A549 (cell line): ENCODE measurements at places on chromosomes 3 and 15.
A peak's percentile ranks its signal among the peaks of the same experiment; 100 is the strongest.

- DNase-seq: no peak
Measured at GRCh38 chr15:40115670-40116093, 7.0 kb upstream of the BMF start.

- peak; percentile 51 for DNase-seq
Measured at GRCh38 chr15:40279437-40280141, 3.3 kb downstream of the ANKRD63 start.

DNA sequence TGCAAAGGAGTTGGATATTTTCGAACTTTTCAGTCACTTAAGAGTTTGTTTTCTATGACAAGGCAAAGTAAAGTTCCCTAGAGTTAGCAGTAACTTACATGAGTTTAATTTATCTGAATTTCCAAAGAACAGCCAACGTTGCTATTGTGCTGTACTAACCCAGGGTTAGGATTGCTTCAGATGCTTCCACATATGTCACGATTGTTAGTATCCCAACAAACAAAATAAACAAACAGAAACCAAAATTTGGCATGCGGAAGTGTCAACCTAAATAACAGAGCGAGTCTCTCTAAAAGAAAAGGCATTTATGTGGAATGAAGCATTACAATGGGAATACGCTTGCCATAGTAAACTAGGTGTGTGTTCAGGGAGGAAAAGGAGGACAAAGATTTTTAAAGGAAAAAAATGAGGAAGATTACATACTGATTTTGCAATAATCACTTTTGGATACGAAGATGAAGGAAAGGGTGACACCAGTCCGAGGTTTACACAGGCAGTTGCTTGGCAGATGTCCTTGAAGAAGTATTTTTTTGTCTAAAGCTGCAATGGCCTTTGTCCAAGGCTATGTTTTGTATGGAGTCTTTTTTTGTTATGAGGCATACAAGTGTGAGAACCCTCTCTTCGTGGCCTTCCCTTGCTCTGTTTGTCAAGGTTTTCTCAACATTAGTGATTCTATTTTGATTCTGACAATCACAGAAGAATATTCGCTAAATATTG, 267.9 kb downstream of the GABRG3 start:
- no peak for DNase-seq

DNA sequence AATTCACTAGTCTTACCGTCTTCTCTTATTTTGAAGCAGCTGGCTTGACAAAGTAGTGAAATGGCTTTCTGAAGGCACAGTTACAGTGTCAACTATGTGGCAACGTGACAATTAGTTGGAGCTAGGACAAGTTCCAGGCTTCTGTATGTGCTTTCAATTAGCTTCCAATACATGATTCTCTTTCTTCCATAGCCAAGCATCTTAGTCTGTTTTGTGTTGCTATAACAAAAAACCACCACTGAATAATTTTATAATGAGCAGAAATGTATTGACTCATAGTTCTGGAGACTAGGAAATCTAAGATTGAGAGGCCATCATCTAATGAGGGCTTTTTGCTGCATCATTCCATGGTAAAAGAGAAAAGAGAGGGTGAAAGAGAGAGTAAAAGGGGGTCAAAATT, 365.1 kb upstream of the PLSCR5 start:
- DNase-seq: no peak

DNA sequence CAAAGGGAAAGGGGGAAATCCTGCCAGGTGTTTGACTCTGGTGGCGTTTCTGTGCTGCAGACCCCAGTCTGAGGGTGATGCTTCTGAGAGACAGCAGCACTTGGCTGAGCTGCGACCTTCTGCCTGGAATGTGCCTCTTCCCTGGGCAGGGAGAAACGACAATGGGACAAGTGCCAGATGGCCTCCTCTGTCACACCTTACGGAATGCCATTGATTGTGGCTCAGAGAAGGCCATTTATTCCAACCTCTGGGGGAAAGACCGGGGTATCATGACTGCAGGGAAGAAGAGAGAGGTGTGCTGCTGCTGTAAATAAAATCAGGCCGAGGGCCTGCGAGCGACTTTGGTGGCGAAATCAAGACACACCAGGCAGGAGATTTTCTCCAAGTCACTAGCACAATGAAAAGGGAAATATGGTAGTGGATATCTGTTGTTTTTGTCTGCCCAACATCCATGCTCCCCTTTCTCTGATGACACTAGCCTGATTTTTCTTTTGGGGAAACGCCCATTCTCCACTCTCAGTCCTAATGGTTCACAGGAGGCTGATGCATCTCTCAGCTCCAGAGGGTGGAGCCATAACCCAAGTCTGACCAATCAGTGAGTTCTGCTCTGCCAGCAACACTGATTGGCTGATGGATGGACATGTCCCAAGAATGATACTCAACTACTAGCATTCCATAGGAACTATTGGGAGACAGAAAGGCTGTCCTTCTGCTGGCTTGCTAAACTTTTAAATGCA, 336.1 kb downstream of the FOXP1 start:
- DNase-seq: peak; percentile 71

- DNase-seq: no peak
Measured at GRCh38 chr3:106348139-106348690, 479.4 kb upstream of the CBLB start.

DNA sequence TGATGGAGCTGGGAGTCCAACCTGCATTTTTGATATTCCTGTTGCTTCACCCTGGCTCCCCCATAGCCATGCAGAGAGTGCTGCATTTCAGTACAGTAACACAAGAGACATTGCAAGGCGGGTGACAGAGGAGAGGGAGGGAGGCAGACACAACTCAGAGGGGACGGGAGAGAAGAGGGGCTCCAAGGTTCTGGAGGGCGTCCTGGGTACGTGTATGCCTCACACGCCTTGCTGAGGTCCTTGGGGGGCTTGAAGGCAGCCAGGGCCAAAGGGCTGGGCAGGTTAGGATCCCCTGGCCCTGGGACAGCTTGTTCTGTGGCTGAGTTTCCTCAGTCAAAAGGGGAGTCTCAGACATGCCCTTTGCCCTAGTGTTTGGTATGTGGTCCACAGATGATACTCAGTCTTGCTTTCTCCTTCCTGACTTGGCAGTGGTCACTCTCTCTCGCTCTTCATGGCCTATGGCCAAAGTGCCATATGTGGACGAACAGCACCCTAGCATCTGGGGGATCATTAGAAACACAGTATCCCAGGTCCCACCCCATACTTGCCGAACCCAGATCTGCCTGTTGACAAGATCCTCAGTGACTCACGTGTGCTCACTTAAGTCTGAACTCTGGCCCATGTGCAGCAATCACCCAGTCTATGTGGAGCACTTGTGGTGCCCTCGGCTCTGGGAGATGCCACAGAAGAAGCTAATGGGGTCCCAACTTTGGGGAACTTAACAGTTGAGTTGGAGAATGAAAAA, 52.9 kb downstream of the FGD5 start:
- DNase-seq: no peak

- no peak for DNase-seq
Measured at GRCh38 chr3:127234778-127235177, 41.8 kb downstream of the PRR23E start.

DNA sequence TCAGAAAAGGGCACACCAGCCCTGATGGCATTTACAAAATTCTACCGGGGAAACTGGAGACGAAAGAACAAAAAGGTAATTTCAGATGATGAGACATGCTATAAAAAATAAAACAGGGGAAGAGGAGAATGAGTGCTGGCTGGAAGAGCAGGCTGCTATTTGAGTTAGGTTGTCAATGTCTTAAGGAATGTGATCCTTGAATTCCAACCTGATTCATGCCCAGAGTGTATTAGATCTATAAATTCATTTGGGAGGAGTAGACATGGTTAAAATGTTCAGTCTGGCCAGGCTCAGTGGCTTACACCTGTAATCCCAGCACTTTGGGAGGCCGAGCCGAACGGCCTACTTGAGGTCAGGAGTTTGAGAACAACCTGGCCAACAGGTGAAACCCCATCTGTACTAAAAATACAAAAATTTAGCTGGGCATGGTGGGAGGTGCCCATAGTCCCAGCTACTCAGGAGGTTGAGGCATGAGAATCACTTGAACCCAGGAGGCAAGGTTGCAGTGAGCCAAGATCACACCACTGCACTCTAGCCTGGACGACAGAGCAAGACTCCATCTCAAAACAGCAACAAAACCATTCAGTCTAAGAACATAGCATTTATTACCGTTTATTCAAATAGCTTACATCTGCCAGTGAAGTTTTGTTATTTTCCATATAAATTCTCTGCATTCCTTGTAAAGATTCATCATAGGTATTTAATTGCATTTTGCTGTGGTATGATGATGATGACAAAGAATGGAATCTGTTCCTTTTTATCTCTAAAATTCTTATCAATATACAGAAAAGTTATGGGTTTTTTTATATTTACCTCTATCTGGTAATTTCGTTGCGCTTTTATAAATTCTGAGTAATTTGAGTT, 126.7 kb upstream of the NR2E3 start:
- no peak for DNase-seq

- no peak for DNase-seq
Measured at GRCh38 chr3:28320981-28321380, 27.5 kb upstream of the ZCWPW2 start.

GRCh38 chr3:177431525-177432176, 234.4 kb upstream of the TBL1XR1 start:
- no peak for DNase-seq

DNA sequence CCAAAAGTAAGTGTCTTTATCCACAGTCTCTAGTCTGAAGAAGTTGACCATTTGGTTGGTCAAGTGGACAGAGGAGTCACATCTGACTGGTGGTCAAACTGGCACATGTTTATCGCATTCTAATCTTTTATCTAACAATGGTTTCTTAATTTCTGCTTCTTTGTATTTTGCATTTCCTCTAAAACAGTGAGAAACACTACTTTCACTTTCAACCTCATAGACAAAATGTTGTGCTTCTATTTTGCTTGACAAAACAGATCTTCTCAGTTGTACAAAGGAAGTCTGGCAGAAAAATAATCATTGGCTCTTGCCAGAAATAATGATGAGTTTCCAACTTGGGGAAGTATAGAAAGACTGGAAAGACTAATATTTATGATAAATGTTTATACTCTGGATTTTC, 103.9 kb downstream of the MME start:
- DNase-seq: no peak

GRCh38 chr15:64438653-64439447, 21.5 kb upstream of the ZNF609 start:
- no peak for DNase-seq

DNA sequence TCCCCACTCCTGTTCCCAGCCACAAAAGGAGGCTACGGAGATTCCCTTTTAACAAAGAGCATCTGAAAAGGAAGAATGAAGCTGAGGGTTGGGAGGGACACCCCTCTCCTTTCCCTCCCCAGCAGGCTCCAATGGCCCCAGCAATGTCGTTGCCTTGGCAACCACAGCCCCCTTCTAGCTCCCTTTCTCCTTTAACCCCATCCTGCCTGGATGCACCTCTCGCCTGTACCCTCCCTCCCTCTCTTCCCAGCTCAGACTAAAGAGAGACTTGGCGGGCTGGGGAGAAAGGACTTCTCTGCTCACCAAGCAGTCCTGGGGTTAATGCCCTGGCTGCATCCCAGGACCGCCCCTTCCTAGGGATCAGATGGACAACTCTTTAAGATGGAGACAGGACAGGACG, 7.1 kb upstream of the RPL29 start:
- no peak for DNase-seq

DNA sequence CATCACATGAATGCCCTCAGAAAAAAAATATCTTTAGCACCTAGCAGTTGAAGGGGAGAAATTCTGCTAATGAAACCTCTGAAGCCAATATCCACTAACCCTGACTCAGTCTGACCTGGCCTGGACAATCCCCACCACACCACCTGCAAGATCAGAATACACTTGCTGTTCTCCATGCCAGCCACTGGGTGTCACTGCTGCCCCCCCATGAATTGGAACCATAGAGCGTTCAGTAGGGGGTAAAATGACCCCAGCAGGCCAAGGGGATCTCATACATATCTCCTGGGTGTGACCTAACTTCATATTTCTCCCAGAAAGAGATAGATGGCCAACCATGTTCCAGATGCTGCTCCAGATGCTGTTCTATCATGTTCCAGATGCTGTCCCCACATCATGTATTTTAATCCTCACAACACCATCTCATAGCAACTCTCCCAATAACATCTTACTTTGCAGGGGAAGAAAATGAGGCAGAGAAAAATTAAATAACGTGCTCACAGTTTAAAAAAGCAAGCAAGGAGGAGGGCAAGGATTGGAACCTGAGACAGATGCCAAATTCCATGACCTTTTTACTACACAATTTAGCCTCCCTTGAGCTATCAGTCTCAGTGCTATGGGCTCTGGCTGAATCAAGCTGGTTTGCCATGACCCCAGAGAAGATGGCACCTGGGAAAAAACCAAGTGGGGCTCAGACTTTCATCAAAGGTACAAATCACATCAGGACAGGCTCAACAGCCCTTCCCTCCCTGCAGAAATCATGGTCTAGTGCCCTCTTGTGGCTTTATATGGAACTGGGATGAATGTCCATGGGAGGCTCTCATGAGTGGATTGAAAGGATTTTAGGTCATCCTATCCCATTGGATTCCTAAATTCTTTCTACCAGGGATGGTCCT, 12.4 kb downstream of the NTRK3 start:
- peak; percentile 59 for DNase-seq

GRCh38 chr3:195081242-195081963, 189.6 kb downstream of the XXYLT1 start:
- no peak for DNase-seq

- no peak for DNase-seq
Measured at GRCh38 chr15:55248895-55249294, 40.7 kb downstream of the RAB27A start.

- peak; percentile 42 for DNase-seq
Measured at GRCh38 chr3:32106929-32107362, 526 bp downstream of the GPD1L start.

DNA sequence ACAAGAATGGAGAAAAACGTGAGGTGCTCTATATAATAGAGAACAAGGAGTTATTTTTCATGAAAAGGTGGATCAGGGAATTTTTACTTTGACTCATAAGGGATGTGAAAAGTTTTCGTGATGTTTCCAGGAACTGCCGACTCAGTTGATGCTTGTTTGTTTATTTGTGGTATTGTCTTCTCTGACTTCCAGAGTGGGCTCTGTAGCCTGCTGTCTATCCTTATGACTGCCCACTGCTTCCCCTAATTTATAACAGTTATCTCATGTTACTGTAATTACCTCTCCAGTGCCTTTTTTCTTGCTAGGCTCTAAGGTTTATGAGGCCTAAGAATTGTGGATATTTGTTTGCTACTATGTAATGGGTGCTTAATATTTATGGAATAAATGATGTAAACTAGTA, 12.3 kb downstream of the ARL13B start:
- DNase-seq: no peak

GRCh38 chr3:139317660-139318430, 26.0 kb upstream of the MRPS22 start:
- no peak for DNase-seq
